Type B pancreatic cell (in vitro differentiated cells): ENCODE measurements at places on chromosomes 4 and X. TPM values are rescaled to one million over a fixed set of nuclear protein-coding genes. Genes with fewer than 3 reads are reported as not detected.
A peak's percentile ranks its signal among the peaks of the same experiment; 100 is the strongest.

DNA sequence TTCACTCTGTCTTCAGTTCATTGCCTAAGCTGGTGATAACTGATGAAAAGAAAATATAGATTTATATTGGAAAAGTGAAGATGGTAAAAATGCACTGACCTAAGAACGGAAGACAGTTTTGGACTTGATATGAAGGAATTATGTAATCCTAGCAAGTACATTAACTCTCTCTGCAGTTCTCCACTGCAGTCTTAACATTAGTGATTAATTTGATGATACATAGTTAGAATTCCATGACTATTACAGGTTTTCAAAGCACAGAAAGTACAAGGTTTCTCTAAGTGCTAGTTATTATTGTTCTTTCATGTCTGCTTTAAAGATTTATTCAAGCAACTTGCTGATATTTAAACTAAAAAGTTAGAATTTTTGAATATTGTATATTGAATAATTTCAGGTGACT lies 1591.7 kb upstream of the ADGRL3 start:
- H3K4me1 ChIP-seq = peaks cover 4% of the 10 kb centered on the region
- H3K27ac ChIP-seq = no peak overlapping the region
- no peak overlapping the region for H3K4me3 ChIP-seq
- no peaks in the 10 kb centered on the region for H3K36me3 ChIP-seq
- DNase-seq = no peak

DNA sequence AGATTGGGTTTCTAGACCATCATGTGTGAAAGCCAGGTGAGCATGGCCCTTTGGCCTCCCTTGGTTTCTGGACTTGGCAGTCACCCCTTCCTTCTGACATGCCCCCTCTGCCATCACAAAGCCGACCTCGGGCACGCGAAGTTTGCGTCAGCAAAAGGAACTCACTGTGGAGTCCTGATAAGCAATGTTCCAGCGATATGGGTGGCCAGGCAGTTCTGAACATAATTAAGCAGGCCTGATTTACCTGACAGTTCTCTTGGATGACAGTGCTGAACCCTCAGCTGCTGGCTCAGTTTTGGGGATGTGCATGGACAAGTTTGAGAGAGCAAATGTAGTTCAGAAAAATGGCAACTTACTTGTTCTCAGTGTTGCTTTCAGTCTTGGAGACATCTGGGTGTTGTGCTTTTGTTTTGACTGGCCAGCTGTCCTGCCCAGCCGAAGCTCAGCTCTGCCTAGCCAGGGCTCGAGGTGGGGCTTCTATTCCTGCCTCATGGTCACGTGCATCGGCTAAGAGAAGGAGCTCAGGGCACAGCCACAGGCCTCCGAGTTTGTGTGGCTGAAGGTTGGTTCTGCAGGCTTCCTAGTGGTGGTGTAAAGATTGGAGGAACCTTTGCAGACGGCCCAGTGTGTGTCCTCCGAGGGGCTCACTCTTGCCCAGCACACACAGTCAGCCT lies 78.3 kb downstream of the CLDN34 start:
- H3K4me1 ChIP-seq = no peaks in the 10 kb centered on the region
- no peak overlapping the region for H3K27ac ChIP-seq
- DNase-seq = no peak
- H3K27me3 ChIP-seq = no peaks in the 10 kb centered on the region
- H3K4me3 ChIP-seq = no peak overlapping the region

- H3K36me3 ChIP-seq = peaks cover 7% of the 10 kb centered on the region
- H3K4me1 ChIP-seq = peaks cover 42% of the 10 kb centered on the region
These were observed 32.1 kb downstream of the TMEM131L start for GRCh38 chr4:153497988-153498967.

- H3K4me3 ChIP-seq = no peak overlapping the region
- no peak for DNase-seq
- no peak overlapping the region for H3K27ac ChIP-seq
- no peaks in the 10 kb centered on the region for H3K36me3 ChIP-seq
- H3K4me1 ChIP-seq = no peaks in the 10 kb centered on the region
- no peaks in the 10 kb centered on the region for H3K27me3 ChIP-seq
These were observed 24.0 kb downstream of the ASB9 start for GRCh38 chrX:15245896-15246295.

- H3K4me3 ChIP-seq = no peak overlapping the region
- H3K27ac ChIP-seq = no peak overlapping the region
- H3K36me3 ChIP-seq = no peaks in the 10 kb centered on the region
These were observed 32.7 kb upstream of the FAM9C start for GRCh38 chrX:13077168-13077567.

- peaks cover 4% of the 10 kb centered on the region for H3K36me3 ChIP-seq
- H3K27ac ChIP-seq = peak overlapping the region; percentile 94
- H3K4me1 ChIP-seq = peaks cover 8% of the 10 kb centered on the region
- no peaks in the 10 kb centered on the region for H3K27me3 ChIP-seq
- peak overlapping the region; percentile 88 for H3K4me3 ChIP-seq
These were observed 6.6 kb downstream of the TIMM17B start for GRCh38 chrX:48890934-48891401.

DNA sequence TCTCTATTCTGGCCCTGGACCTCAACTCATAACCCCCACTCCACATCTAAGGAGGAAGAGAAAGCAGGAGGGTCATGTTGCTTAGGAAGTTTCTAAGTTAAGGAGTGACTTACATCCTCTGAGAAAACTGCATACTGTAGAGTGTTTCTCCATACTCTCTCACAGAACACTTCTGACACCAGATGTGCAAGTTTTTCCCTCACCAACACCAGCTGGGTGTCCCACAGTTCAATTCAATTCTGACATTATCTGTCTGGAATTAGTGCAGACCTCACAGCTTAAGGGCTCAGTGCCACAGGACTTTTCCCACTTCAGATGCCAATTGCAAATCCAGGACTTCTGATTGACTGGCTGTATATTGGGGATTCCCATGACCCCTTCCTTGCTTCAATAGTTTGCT lies 89.0 kb upstream of the SFRP2 start:
- H3K4me1 ChIP-seq = no peaks in the 10 kb centered on the region
- no peak for DNase-seq
- no peaks in the 10 kb centered on the region for H3K36me3 ChIP-seq
- H3K27ac ChIP-seq = no peak overlapping the region
- H3K27me3 ChIP-seq = no peaks in the 10 kb centered on the region

HSD17B13 gene
- 0.12 and 0.17 TPM in 2 replicates for total RNA-seq

GRCh38 chrX:44240036-44240435 lies 103.4 kb downstream of the EFHC2 start:
- H3K4me3 ChIP-seq = no peak overlapping the region
- H3K36me3 ChIP-seq = no peaks in the 10 kb centered on the region
- H3K27ac ChIP-seq = no peak overlapping the region

VSIG1 gene
- total RNA-seq = 33.2 and 71.0 TPM in 2 replicates

CLNK gene
- not detected in 2 replicates for total RNA-seq

GPM6B gene
- 2.1 and 17.3 TPM in 2 replicates for total RNA-seq

- H3K4me1 ChIP-seq = no peaks in the 10 kb centered on the region
- H3K27me3 ChIP-seq = no peaks in the 10 kb centered on the region
- no peak overlapping the region for H3K27ac ChIP-seq
- no peaks in the 10 kb centered on the region for H3K36me3 ChIP-seq
These were observed 173.4 kb downstream of the RTL9 start for GRCh38 chrX:110531873-110532580.

GRCh38 chr4:15510961-15511360 lies 41.3 kb downstream of the CC2D2A start:
- no peak overlapping the region for H3K27ac ChIP-seq
- no peak for DNase-seq
- peaks cover 34% of the 10 kb centered on the region for H3K36me3 ChIP-seq
- no peaks in the 10 kb centered on the region for H3K4me1 ChIP-seq

ATP8A1 gene
- 10.3 and 11.6 TPM in 2 replicates for total RNA-seq
